CD4-positive, alpha-beta memory T cell (primary cell): ENCODE measurements at places on chromosomes 3 and 15.

- no peaks in the 10 kb centered on the region for H3K36me3 ChIP-seq
- no peaks in the 10 kb centered on the region for H3K27me3 ChIP-seq
- H3K27ac ChIP-seq = no peak overlapping the region
Measured at GRCh38 chr3:4292301-4292700, 10.9 kb upstream of the SETMAR start.

DNA sequence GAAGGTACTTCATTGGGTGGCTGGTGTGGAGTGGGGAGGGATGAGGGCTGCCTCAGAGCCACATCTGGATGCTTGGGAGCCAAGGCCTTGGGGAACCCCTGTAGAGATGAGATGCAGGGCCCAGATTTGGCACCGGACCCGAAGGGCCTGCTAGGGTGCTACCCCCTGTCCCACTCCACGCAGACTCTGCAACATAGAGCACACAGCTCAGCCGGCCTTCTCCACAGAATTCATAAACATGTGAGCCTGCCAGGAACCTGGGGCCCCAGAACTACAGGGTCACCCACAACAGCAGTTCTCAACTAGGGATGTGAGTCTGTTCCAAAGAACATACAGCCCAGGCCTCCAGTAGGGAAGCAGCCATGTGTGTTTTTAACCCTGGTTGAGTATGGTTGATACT, 62.8 kb downstream of the LRIG1 start:
- DNase-seq = no peak
- no peaks in the 10 kb centered on the region for H3K27me3 ChIP-seq
- no peak overlapping the region for H3K27ac ChIP-seq
- H3K36me3 ChIP-seq = no peaks in the 10 kb centered on the region
- no peak overlapping the region for H3K4me3 ChIP-seq

DNA sequence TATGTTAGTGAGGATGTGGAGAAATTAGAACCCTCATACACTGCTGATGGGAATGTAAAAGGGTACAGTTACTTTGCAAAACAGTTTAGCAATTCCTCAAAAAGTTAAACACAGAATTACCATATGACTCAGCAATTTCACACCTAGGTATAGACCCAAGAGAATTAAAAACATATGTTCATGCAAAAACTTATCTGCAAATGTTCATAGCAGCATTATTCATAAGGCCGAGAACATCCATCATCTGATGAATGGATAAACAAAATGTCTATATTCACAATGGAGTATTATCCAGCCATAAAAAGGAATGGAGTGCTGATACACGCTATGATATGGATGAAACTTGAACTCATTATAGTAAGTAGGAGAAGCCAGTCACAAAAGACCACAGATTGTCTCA, 10.3 kb downstream of the SEC13 start:
- H3K27ac ChIP-seq = no peak overlapping the region
- DNase-seq = no peak
- no peaks in the 10 kb centered on the region for H3K27me3 ChIP-seq
- no peaks in the 10 kb centered on the region for H3K4me1 ChIP-seq
- H3K4me3 ChIP-seq = no peak overlapping the region

DNA sequence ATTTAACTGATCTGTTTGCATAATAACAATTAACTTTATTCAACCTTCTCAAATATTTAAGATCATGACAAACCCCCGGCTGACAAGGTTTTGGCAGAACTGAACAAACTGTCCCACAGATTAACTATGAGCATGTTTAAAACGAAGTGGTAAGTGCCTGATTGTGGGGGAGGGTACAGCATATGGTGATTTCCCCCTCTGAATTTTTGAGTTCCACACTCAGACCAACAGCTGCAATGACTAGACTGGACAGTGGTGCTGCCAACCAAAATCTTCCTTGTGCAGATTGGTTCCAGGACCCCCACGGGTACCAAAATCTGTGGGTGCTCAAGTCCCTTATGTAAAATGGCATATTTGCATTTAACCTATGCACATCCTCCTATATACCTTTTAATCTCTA, 449.5 kb downstream of the SHQ1 start:
- H3K4me1 ChIP-seq = peaks cover 49% of the 10 kb centered on the region
- H3K4me3 ChIP-seq = no peak overlapping the region
